ENCODE measurements at places on chromosomes 12 and 14.

DNA sequence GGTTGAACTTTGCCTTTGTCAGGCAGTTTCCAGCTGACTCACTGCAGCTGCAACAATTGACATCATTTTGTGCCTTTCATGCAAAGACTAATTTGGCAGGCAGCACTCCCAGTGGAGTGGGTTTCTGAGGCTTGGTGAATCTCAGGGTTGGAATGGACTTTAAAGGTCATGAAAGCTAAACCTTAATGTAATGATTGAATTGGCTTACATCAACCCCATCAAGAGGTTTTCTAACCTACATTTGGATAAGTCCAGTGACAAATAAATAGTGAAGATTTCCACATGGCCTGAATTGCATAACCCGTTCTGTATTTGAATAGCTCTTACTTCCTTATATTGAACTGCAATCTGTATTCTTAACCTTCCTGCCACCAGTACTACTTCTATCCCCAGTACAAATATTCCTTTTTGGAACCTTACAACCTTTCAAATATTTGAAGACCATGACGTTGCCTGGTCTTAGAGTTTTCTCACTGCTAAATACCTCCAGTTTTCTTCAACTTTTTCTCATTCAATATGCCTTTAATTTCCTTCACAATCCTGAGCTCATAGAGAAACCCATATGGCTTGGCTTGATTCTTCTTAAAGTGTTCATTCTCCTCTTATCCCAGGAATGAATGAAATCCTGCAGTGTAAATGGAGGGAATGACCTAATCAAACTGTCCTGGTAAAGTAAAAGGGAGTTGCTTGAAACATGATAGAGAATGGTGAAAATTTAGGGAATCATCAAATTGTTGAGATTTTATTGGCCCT, 168.1 kb upstream of the NOVA1 start:
- DNase-seq: no peak

DNA sequence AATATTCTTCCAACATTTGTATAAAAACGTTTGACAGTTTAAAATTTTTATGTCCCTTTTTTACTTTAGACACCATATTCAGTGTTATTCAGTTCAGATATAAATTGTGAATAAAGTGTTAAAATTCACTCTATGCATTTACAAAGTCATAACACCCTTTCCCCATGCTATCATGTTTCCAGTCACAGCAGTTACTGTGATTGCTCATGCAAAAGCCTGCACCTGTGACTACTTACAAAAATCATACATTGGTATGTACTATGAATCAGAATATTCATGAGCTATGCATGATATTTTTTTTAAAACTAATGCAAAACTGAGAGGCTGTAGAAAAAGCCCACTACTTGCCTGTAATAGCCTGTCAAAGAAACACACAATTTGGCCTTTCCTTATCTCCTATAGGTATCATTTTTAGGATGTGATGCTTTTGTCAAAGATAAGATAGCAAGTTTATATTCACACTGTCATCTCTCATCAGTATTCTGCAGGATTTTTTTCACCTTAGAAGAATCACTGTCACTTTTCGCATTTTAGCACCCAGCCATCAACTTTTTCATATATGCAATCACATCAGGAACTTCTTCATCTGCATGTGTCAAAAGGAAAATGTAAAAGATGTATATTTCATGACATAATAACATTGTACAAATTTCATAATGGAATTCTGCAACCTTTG, 443.2 kb downstream of the C12orf50 start:
- DNase-seq: no peak

- DNase-seq: no peak
Measured at GRCh38 chr14:60166142-60166541, 944 bp upstream of the DHRS7 start.

DNA sequence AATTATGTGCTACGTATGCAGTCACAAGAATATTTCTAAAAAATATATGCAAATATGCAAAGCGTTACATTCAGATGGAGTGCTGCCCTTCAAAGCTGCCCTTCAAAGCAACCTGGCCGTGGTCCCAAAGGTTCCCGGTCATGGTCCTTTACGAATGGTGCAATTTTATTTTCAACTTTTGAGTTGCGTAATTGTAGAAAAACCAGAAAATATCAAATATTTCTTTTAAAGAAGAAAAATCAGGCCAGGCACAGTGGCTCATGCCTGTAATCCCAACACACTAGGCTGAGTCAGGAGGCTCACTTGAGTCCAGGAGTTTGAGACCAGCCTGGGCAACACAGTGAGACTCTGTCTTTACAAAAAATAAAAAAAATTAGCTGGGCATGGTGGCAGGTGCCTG, 21.4 kb downstream of the CLSTN3 start:
- no peak for DNase-seq

GRCh38 chr12:34108405-34108803, 86.1 kb downstream of the ALG10 start:
- DNase-seq: no peak
